CD4-positive, alpha-beta T cell treated with Interferon gamma for 1 hour (primary cell): ENCODE measurements at places on chromosomes 12 and 14.

DNA sequence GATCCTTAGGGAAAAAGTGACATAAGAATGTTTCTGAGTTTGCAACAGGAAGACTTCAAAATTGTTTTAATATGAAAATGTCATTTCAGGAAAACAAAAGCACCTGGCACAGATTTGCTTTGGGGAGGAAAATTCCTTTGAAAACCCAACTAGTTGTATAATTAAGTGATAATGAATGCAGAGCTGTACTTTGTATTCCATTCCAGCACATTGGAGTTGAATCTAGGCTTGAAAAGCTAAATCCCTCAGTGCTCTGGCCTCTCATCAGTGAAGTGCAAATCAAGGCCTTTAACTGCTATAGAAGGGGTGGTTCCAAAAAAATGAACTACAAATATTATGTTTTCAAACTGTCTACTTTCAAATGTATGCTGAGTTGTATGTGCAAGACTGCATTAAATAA is 19.6 kb upstream of the C12orf42 start:
- DNase-seq: no peak

DNA sequence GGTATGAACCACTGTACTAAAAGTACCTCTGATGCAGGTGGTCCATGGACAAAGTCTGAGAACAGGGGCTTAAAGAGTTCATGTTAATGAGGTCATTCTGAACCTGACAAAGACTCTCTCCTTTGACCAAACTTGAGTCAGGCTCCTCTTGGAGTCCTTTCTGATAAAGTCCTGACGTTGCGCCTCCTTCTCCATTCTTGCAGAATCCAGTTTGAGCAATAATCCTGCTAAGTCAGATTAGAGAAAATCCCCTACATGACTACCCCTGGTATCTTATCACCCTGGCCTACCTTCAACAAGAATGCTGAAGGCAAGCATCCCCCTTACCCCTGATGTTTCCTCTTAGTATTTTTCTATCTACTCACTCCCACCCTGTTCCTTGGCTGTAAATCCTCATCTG is 46.0 kb upstream of the ISM2 start:
- DNase-seq: no peak

GRCh38 chr12:77893918-77894317 is 63.2 kb downstream of the NAV3 start:
- DNase-seq: no peak

DNA sequence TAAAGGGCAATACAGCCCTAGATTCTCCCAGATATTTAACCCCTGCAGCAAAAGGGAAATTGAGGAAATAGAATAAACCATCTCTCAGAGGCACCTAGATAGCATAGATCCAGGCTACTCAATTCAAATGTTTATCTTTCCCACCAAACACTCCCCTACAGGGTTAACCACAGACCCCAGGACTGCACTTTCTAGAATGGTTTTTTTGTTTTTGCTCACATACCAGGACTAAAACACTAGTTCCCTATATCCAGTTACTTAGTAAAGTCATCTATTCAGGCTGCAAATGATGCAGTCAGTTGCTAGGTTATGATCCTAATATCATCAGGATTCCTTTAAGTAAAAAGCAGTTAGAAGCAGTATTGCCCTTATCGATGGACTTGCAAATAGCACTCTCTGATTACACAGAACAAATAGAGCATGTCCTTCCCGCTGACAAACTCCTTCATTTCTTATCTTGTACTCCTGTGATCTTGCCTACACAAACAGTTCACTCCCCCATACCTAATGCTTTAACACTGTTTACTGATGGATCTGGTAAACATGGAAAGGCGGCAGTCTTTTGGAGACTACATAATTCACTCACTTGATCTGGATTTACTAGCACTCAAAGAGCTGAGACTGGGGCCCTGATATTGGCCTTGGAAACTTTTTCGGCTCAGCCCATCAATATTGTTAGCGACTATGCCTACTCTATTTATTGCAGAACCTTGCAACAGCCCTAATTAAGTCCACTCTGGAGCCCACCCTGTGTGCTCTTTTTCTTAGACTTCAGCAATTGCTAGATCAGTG is 257.2 kb upstream of the DIO2 start:
- DNase-seq: no peak

- no peak for DNase-seq
These were observed 23.5 kb upstream of the DYRK2 start for GRCh38 chr12:67625004-67625403.

DNA sequence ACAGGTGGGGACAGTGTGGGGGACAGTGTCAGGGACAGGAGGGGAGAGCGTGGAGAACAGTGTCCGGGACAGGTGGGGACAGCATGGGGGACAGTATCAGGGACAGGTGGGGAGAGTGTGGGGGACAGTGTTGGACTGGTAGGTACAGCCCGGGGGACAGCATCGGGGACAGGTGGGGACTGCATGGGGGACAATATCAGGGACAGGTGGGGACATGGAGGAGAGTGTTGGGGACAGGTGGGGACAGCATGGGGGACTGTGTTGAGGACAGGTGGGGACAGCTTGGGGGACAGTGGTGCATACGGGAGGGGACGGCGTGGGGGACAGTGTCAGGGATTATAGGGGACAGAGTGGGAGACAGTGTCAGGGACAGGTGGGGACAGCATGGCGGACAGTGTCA is 212.3 kb downstream of the TMEM121 start:
- DNase-seq: no peak
